ENCODE measurements at places on chromosomes 13 and 19.

DNA sequence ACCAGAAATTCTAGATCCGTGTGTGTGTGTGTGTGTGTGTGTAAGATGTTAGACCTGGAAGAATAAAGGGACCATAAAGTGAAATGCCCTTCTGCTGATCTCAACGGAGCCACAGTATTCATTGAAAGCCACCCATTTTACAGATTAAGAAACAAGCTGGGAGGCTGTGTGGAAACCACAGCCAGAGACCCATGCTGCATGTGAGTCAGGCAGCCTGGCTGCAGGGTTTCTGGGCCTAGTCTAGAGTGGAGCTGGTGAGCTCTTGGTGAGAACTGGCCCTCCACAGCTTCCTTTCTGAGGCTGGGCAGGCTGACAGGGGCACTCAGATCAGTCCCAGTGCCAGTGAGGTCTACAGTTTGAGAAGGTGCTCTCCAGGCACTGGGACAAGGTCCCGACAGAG, 75.3 kb downstream of the SERP2 start:
- DNase-seq = no peak

GRCh38 chr13:102830646-102831045, 15.2 kb upstream of the ERCC5 start:
- no peak for DNase-seq

DNA sequence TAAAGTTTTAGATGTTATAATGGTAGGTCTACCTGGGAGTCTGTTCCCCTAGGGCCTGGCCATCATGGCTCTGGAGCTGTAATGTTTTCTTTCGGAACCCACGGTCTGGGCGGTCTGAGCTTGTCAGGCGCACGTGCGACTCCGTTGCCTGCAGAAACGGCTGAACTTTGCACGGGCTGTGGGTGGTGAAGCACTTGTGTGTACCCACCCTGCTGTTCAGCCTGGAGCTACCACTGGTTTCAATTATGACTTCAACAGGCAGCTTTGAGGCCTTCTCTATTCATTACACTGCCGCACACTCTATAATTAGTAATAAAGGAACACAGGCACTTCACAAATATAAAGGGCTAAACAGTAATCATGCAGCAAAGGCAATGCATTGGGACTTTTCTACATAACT, 6.0 kb downstream of the PCDH8 start:
- DNase-seq = no peak

DNA sequence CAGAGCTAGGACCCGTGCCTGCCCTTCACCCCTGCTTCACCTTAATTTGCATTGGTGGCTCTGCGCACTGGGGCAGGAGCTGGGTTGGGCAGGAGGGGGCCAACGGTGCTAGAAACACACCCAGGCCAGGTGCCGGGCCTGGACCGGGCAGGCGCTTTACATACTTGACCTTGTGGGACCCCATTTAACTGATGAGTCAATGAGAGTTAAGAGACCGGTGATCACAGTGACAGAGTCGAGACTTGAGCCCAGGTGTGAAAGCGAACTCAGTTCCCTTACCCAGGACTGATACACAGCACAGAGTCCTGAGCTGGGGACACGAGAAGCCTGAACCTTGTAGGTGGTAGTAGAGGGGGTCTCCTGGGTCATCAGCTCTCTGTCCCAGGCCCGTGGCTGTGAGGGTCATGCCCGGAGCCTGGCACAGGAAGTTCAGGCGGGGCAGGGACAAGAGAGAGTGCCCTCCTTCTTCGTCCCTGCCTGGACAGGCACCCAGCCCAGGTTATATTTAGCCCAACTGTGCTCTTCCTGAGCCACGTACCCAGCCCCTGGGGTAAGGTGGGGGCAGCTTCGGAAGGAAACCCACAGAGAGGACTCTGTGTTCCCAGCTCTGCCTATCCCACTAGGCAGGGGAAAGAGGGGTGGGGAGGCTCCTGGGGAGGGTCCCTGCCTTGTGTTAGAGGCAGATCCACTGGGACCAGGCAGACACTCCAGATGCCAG, 1.9 kb downstream of the PRX start:
- no peak for DNase-seq

DNA sequence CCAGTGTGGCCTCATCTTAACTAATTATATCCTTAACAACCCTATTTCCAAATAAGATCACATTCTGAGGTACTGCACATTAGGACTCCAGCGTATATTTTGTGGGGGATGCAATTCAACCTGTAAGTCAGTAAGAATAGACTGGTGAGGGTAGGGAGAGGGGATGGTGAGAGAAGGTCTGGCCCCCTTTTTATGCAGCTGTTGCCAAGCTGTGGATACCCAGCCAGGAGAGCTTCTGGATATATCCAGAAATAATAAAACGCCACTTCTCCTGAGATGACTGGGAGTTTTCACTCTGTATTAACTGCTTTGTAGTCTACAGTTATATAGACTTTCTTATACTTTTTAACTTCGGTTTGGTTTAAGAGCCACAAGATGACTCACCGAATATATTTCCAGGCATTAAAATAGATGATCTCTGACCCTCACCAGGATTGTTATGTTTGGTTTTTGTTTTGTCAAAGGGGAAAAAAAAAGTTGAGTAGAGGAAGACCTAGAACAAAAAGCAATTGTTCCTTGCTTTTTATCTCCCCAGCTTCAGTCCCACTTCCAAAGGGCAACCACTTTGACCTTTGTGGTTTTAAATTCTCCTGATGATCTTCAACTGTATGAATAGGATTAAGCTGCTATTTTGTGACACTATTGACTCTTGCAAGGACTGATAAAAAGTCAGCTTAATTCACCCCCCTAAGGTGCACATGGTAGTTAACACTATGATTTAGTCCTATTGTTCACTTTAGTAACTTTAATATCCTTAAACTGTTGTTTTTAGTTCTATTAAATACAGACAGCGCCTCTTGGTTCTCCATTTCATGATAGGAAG, 3.1 kb upstream of the NEK3 start:
- no peak for DNase-seq

DNA sequence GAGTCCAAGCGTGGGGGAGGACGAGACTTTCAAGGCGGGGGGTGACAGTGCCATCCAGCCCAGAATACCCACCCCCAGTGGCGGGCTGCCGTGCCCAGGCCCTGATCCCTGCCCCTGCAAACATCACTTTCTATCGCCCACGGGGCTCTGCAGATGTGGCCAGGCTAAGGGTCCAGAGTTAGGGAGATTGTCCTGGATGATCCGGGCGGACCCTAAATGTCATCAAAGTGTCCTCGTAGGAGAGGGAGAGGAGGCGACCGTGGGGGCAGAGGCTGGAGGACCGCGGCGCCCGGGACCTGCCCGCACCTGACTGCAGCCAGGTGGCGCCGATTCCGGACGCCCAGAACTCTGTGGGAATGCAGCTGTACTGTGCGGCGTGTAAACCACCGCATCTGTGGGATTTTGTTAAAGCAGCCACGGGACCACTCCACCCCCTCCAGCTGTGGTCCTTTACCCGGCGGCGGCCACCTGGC, 32.4 kb downstream of the GJA3 start:
- no peak for DNase-seq

DNA sequence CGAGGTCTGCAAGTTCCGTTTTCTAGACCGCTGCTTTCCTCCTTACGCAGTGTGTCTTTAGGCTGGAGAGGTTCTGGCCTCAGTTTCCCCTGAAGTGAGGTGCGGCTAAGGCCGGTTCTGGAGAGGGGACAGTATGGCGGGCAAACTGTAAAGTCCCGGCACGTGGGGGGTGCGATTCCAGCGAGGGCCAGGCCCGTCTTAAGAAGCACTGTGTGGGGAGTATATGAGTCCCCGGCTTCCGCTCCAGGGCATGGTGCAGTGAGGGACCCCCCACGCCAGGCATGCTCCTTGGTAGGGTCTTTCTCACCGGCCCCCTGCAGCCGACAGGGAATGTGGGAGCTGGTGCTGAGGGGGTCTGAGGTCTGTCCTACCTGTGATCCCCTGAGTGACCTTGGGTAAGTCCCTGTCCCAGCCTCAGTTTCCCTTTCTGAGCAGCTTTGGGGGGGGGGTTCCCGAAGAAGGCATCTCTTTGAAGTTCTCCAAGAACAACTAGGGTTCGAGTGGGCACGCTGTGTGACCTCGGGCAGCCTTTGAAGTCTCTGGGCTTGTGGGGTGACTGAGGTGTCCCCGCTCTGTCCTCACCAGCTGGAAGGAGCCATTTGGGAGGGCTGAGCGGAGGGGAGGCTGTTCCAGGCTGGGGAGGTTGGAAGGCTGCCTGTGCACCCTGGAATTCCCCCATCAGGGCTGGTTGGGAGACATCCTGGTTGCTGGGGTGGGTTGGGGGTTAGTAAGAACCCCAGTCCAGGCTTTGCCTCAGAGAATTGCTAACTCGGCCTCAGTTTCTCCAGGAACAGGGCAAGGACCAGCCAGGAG, 1.5 kb downstream of the NFIC start:
- no peak for DNase-seq

DNA sequence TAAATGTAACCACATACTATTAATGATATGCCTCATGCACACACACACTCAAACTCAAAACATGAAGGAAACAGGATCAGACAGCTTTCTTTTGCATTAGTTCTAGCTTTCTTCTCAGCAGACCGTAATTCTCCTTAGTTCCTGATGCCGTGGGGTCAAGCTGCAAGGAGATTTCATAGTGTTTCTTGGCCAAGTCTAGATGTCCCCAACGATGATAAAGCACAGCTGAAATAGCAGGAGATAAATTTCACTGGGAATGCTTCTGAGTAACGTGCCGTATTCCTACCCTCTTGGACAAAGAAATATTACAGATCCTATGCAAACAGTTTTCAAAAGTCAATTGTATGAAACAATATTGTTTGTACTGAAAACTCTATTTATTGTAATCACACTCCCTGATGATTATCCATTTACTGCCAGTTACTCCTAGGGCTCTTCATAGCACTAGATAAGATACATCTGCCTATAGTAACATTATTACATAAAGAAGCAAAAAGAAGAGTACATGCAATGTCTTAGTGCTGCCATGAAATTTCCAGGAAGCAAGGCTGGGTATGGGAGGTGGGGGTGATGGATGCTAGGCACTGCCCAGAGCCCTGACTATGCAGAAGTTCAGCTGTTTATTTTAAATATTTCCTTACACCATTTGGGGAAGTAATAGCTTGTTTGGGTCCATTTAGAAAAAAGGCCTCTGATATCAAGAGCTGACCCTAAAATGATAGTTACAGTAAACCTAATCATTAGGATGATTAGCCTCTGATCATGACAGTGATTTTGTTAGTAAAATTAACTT, 16.5 kb upstream of the GGACT start:
- no peak for DNase-seq

DNA sequence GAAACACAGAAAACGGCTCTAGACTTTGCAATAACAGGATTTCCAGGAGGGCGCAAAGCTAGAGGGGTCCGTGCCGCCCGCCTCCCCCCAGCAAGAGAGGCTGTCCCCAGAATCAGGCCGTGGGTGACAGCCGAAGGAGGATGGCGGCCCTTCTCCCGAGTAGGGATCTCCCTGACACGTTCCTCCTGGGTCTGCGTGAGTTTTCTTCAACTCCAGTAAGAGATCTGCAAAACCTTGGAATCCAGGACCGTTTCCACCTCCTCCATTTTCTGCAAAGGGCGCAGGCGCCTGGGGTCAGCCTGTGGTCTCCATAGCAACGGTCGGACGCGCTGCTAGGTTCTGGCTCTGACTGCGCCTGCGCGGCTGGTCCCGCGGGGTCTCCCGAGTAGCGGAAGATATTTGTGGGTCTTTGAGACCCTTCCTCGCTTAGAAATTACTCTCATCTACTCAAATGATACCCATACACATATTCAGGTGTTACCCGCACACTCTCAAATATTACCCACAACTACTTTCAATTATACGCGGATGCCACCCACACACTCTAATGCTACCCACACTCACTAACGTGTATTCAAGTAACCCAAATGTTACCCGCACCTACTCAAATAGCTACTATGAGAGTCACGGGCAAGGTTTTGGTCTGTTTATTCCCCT, 2.1 kb downstream of the PNMA8C start:
- no peak for DNase-seq

DNA sequence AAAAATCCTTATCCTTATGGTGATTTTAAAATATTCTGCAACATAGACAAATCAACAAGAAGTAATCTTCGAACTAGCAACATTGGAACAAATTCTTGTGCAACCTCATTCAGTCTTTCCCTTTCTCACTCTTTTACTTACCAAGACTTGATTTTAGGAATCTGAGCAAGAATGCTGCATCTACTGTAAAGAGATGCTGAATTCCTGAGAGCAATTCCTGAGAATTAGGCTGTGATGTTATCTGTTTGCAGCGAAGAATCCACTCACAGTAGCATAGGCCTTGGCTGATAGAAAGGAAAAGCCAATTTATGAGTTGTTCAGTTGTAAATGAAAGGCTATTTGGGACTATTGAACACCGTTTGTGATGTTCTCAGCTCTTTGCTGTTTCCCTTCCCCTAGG, 144.3 kb downstream of the CRYL1 start:
- no peak for DNase-seq

- no peak for DNase-seq
Observed at GRCh38 chr13:45834411-45834994, 17.1 kb downstream of the SIAH3 start.

GRCh38 chr13:76968041-76968440, 19.7 kb downstream of the ACOD1 start:
- no peak for DNase-seq

GRCh38 chr13:110726726-110727125, 13.2 kb downstream of the ING1 start:
- DNase-seq = no peak

DNA sequence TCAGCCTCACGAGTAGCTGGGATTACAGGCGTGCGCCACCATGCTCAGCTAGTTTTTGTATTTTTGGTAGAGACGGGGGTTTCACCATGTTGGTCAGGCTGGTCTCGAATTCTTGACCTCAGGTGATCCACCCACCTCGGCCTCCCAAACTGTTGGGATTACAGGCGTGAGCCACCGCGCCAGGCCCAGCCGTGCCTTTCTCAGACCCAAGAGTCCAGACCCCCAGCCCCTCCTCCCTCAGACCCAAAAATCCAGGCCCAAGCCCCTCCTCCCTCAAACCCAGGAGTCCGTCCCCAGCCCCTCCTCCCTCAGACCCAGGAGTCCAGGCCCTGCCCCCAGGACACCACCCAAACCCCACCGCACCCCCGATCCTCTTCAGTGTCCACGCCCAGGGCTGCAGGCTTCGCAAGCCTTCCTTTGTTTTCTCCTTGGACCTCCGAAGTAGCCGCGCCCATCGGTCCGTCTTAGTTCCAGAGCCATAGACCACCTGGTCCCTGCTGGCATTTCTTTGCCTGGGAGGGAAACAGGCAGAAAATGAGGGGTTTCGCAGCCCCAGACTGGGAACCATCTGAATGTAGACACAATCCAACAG, 3.7 kb downstream of the TMC4 start:
- no peak for DNase-seq

DNA sequence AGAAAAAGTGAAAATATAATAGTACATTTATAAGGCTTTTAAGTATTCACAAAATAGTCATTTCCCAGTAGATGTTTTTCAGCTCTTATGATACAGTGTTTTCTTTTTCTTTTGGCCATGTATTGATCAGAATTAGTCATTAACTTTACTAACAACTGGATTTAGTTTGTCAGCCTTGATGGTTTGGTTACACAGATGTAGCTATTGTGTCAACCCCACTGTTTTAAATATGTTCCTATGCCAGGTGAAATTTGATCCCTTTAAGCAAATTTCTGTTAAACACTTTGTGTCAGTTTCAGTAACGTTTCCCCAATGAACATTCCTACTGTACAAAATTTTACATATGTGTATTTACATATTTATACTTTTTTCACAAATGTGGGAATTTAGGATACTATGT, 261.5 kb upstream of the STARD13 start:
- no peak for DNase-seq

Measured in stimulated activated CD4-positive, alpha-beta T cell treated with anti-CD3 and anti-CD28 coated beads, Interleukin-1b, Interleukin-23, amount 100 ng/mL, for 1 hour (primary cell).